ENCODE measurements at places on chromosomes 6 and 20.

GRCh38 chr6:46876126-46876525 is 45.6 kb downstream of the ADGRF5 start:
- DNase-seq: no peak

- DNase-seq: no peak
Measured at GRCh38 chr20:16143596-16143995, 429.7 kb downstream of the KIF16B start.

DNA sequence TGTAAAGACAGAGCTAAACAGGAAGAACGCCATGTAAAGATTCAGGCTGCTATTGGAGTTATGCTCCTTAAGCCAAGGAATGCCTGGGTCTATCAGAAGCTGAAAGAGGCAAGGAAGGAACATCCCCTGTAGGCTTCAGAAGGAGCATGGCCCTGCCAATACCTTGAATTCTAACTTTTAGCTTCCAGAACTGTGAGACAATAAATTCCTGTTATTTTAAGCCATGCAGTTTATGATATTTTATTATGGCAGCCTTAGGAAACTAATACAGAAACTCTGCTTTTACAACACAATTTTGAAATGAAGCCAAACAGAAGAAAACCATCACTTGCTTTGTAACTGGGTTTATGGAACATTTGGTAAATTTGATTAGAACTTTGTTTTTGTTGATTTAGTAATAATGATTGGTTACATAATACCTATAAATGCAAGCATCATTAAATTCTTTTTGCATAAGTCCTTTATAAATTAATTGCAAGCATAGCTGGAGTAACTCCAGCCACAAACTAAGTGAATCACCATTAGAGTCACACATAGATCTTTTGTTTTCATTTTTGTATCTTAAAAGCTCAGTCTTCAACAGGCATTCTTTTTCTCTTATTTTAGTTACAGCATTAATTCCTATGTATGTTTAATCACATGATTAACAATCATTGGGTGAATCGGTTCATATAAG is 33.5 kb upstream of the TSPYL1 start:
- no peak for DNase-seq

- DNase-seq: no peak
Measured at GRCh38 chr6:93859971-93860370, 440.6 kb upstream of the EPHA7 start.

DNA sequence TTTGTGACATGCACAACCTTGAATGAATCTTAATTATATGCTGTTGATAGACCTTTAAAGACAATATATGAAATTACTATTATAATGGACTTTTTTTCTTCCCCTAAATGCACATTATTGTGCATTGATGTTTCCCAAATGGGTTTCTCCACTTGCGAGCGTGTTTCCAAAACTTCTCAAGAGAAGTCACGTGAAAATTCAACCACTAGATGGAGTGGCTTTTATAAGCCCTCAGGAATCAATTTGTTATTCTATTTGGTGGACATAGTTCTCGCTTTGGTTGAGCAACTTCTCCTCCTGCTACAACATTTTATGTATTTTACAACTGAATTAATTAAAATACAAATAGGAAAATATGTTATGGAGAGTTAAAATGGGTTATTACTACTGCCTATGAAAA is 9.0 kb downstream of the CNR1 start:
- DNase-seq: no peak

Measured in effector CD4-positive, alpha-beta T cell (primary cell).